ENCODE measurements at places on chromosomes 11 and 22. TPM values are rescaled to one million over a fixed set of nuclear protein-coding genes. Genes with fewer than 3 reads are reported as not detected.

EXPH5 gene
- 0.44 TPM for total RNA-seq

DNA sequence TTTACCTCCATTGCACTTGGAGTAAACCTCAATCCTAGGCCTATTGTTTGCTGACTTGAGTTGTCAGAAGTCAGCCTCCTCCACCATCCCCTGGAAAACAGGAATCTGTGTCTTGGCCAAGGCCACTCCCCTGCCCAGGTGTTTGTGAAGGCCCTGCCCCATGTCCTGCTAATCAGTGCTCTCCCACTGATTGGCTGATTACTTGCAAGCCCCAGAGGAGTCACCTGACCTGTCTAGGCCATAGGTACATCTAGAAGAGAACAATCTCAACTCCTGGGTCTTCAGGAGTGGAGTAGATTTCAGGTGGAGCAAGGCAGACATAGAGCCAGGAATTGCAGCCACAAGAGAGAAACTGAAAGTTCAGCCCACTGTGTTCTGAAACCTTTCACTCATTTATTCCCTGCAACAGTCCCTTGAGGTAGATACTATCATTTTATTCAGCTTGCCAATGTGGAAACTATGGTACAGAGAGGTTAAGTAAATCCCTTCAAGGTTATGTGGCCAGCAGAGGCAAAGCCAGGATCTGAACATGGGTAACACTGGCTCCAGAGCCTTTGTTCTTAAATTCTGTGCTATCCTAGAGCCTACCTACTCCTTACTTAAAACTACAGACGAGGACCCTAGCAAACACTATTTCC lies 10.4 kb downstream of the OAF start:
- no peaks in the 10 kb centered on the region for H3K4me1 ChIP-seq
- H3K27me3 ChIP-seq = peaks cover 10% of the 10 kb centered on the region
- H3K27ac ChIP-seq = no peak overlapping the region
- no peak overlapping the region for H3K4me3 ChIP-seq
- DNase-seq = no peak

DNA sequence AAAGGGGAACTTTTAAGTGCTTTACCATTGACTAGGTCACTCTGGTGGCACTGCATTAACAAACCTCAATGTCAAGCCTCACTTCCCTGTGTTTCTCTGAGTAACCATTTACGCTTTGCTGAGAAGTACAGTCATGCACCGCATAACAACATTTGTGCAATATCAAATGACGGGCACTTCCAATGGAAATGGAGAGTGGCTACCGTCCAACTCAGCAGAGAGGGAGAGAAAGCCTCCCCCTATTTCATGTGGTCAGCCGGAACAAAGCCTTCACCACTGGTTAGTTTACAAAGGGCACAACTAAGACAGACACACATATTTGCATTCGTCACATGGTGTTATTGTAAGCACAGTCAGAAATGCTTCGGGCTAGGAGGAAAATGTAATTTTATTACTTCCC lies 117.3 kb downstream of the RASSF10 start:
- no peak for DNase-seq
- H3K4me1 ChIP-seq = no peaks in the 10 kb centered on the region
- peaks cover 4% of the 10 kb centered on the region for H3K36me3 ChIP-seq
- no peaks in the 10 kb centered on the region for H3K27me3 ChIP-seq

DNA sequence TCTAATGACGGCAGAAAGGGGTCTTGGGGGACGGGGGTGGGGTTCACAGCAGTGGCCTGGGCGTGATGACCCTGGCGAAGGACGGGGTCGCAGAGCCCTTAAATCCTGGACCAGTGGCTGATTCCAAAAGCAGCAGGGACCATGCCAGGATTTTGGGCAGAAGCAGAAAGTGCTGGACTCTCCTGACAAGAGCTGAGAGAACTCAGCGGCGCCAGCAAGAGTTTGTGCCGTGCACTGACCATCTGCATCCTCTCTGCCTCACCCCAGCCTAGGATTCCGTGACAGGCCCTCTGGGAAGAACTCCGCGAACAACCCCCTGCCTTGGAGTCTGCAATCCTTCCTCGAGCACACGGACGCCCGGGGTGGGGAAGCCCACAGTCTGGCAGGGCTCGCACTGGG lies 644 bp upstream of the NDUFV1 start:
- peak overlapping the region; percentile 90 for H3K4me3 ChIP-seq
- no peak overlapping the region for H3K27ac ChIP-seq
- peaks cover 14% of the 10 kb centered on the region for H3K4me1 ChIP-seq

- H3K36me3 ChIP-seq = peaks cover 5% of the 10 kb centered on the region
- no peaks in the 10 kb centered on the region for H3K4me1 ChIP-seq
- no peak overlapping the region for H3K27ac ChIP-seq
These were observed 27.7 kb downstream of the DDI1 start for GRCh38 chr11:104064034-104064630.

GRCh38 chr22:27260087-27260698 lies 541.4 kb downstream of the MN1 start:
- no peak overlapping the region for H3K27ac ChIP-seq
- H3K4me3 ChIP-seq = no peak overlapping the region
- peaks cover 3% of the 10 kb centered on the region for H3K4me1 ChIP-seq
- peaks cover 7% of the 10 kb centered on the region for H3K27me3 ChIP-seq
- peak; percentile 59 for DNase-seq
- peaks cover 20% of the 10 kb centered on the region for H3K36me3 ChIP-seq

DNA sequence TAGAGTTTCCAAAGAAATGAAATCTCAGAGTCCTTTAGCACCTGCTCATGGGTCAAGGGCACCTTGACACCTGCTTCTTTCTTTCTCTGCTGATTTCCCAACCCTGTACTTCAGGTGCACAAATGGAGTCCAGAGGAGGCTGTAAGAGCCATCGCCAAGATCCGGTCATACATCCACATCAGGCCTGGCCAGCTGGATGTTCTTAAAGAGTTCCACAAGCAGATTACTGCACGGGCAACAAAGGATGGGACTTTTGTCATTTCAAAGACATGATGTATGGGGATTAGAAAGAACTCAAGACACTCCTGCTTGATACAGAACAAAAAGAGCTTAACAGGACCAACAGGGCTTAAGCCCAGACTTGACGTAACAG lies 5.9 kb downstream of the PTPMT1 start:
- DNase-seq = no peak
- H3K27ac ChIP-seq = no peak overlapping the region
- H3K4me1 ChIP-seq = no peaks in the 10 kb centered on the region

DNA sequence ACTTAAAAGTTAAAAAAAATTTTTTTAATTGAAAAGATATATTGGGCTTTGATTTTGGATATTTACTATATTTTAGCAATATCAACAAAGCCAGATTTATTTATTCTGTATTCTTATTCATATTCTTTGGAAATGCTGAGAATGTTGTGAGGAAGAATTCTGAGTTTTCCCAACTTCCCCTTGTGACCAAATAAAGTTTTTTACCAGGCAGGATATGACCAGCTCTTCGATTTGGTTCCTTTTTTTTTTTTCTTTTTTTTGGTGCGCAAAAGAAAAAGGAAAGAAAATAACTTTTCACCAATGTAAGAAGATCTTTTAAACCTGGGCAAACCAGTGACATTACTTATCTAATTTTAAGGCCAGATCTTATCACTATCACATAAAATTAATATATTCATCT lies 12.9 kb downstream of the TCP11L1 start:
- no peak for DNase-seq
- peaks cover 2% of the 10 kb centered on the region for H3K27me3 ChIP-seq
- H3K4me3 ChIP-seq = no peak overlapping the region
- H3K36me3 ChIP-seq = no peaks in the 10 kb centered on the region
- no peak overlapping the region for H3K27ac ChIP-seq
- no peaks in the 10 kb centered on the region for H3K4me1 ChIP-seq

All from glutamatergic neuron (in vitro differentiated cells).